ENCODE measurements at places on chromosomes 16 and 17.
A peak's percentile ranks its signal among the peaks of the same experiment; 100 is the strongest.

GRCh38 chr16:89960966-89961365 is 12.4 kb downstream of the DEF8 start:
- no peak overlapping the region for H3K4me3 ChIP-seq
- H3K27ac ChIP-seq, result no peak overlapping the region
- DNase-seq, result no peak

- no peak overlapping the region for H3K4me3 ChIP-seq
- no peaks in the 10 kb centered on the region for H3K36me3 ChIP-seq
- H3K27ac ChIP-seq, result peak overlapping the region; percentile 98
These were observed 12.9 kb downstream of the MXRA7 start for GRCh38 chr17:76697702-76698465.

GRCh38 chr17:36131421-36131820 is 27.8 kb downstream of the CCL4 start:
- no peaks in the 10 kb centered on the region for H3K36me3 ChIP-seq
- no peak overlapping the region for H3K4me3 ChIP-seq
- H3K27ac ChIP-seq, result no peak overlapping the region
- H3K4me1 ChIP-seq, result no peaks in the 10 kb centered on the region

DNA sequence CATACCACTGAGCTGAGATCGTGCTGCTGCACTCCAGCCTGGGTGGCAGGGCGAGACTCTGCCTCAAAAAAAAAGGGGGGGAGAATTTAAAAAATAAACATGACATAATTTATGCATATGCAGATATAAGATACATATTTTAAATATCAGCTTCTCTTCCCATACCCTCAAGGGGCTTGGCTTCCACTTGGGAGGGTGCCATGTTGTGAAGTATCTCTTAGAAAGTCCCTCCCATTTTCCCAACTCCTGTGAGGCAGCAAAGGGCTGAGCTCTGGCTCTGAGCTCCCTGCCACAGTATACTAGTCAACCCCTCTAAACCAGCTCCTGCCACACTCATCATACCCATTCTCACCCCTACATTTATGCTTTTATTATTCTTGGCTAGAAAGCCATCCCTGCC is 39.4 kb downstream of the MYH11 start:
- H3K4me3 ChIP-seq, result no peak overlapping the region
- H3K27ac ChIP-seq, result no peak overlapping the region
- no peaks in the 10 kb centered on the region for H3K4me1 ChIP-seq
- H3K27me3 ChIP-seq, result no peaks in the 10 kb centered on the region

- no peaks in the 10 kb centered on the region for H3K27me3 ChIP-seq
- H3K4me3 ChIP-seq, result no peak overlapping the region
- DNase-seq, result no peak
- H3K36me3 ChIP-seq, result no peaks in the 10 kb centered on the region
These were observed 33.2 kb upstream of the MEAK7 start for GRCh38 chr16:84537491-84538151.

GRCh38 chr17:55383771-55384642 is 37.6 kb downstream of the MMD start:
- no peaks in the 10 kb centered on the region for H3K36me3 ChIP-seq
- H3K27me3 ChIP-seq, result no peaks in the 10 kb centered on the region
- no peak overlapping the region for H3K4me3 ChIP-seq

GRCh38 chr17:49739641-49740271 is 24.2 kb downstream of the FAM117A start:
- H3K27me3 ChIP-seq, result no peaks in the 10 kb centered on the region
- H3K4me1 ChIP-seq, result no peaks in the 10 kb centered on the region

GRCh38 chr17:41814195-41814594 is 1.4 kb downstream of the FKBP10 start:
- H3K4me3 ChIP-seq, result no peak overlapping the region
- H3K27me3 ChIP-seq, result no peaks in the 10 kb centered on the region
- no peaks in the 10 kb centered on the region for H3K36me3 ChIP-seq
- DNase-seq, result no peak
- H3K27ac ChIP-seq, result no peak overlapping the region
- H3K4me1 ChIP-seq, result no peaks in the 10 kb centered on the region

- no peaks in the 10 kb centered on the region for H3K36me3 ChIP-seq
- H3K4me1 ChIP-seq, result peaks cover 9% of the 10 kb centered on the region
- H3K4me3 ChIP-seq, result no peak overlapping the region
- H3K27ac ChIP-seq, result peak overlapping the region; percentile 84
- no peak for DNase-seq
These were observed 164.0 kb upstream of the HS3ST3A1 start for GRCh38 chr17:13765701-13766100.

GRCh38 chr17:82178499-82179261 is 34.0 kb downstream of the CCDC57 start:
- H3K4me1 ChIP-seq, result no peaks in the 10 kb centered on the region
- no peak for DNase-seq
- H3K36me3 ChIP-seq, result no peaks in the 10 kb centered on the region
- no peaks in the 10 kb centered on the region for H3K27me3 ChIP-seq

- DNase-seq, result no peak
- H3K36me3 ChIP-seq, result no peaks in the 10 kb centered on the region
- no peaks in the 10 kb centered on the region for H3K4me1 ChIP-seq
- H3K27ac ChIP-seq, result no peak overlapping the region
- no peak overlapping the region for H3K4me3 ChIP-seq
These were observed 18.2 kb upstream of the KRT20 start for GRCh38 chr17:40903129-40903847.

DNA sequence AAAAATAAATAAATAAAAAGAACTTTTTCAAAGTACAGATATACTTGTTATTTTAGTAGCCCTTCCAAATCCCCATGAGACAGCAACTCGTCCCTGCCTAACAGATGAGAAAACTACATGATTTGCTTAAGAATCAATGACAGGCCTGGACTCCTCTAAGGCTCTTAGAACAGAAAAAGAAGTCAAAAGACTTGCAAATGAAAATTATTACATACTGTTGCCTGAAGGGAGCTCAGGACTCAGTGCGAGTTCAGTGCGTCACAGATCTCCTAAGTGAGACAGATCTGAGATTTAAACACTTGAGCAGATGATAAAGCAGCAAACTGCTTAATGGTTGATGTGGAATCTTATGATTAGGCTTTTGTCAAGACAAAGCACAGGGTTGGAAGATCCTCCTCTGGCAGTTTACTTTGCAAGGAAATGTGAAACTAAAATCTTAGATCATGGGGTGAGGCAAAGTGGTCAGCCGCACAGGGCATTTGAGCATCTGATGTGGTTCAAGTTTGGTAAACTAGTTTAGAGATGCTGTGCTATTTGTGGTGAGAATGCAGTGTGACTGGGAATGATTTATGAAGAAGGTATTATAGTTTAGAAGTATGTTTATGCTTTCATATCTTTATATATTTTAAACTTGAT is 138.1 kb downstream of the TRIM37 start:
- H3K27ac ChIP-seq, result no peak overlapping the region
- DNase-seq, result no peak

GRCh38 chr17:18954321-18954720 is 2.4 kb downstream of the SLC5A10 start:
- no peak for DNase-seq
- no peak overlapping the region for H3K27ac ChIP-seq
- H3K4me3 ChIP-seq, result no peak overlapping the region
- H3K4me1 ChIP-seq, result no peaks in the 10 kb centered on the region
- H3K27me3 ChIP-seq, result no peaks in the 10 kb centered on the region

DNA sequence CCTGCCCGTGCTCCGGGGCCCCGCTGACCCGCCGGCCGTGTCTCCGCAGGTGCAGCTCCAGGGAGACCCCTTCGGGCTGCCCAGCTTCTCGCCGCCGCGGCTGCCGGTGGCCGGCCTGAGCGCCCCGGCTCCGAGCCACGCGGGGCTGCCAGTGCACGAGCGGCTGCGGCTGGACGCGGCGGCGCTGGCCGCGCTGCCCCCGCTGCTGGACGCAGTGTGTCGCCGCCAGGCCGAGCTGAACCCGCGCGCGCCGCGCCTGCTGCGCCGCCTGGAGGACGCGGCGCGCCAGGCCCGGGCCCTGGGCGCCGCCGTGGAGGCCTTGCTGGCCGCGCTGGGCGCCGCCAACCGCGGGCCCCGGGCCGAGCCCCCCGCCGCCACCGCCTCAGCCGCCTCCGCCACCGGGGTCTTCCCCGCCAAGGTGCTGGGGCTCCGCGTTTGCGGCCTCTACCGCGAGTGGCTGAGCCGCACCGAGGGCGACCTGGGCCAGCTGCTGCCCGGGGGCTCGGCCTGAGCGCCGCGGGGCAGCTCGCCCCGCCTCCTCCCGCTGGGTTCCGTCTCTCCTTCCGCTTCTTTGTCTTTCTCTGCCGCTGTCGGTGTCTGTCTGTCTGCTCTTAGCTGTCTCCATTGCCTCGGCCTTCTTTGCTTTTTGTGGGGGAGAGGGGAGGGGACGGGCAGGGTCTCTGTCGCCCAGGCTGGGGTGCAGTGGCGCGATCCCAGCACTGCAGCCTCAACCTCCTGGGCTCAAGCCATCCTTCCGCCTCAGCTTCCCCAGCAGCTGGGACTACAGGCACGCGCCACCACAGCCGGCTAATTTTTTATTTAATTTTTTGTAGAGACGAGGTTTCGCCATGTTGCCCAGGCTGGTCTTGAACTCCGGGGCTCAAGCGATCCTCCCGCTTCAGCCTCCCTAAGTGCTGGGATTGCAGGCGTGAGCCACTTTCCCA is 5.9 kb downstream of the CTF1 start:
- DNase-seq, result no peak
- no peaks in the 10 kb centered on the region for H3K27me3 ChIP-seq
- no peaks in the 10 kb centered on the region for H3K36me3 ChIP-seq
- peak overlapping the region; percentile 86 for H3K27ac ChIP-seq

DNA sequence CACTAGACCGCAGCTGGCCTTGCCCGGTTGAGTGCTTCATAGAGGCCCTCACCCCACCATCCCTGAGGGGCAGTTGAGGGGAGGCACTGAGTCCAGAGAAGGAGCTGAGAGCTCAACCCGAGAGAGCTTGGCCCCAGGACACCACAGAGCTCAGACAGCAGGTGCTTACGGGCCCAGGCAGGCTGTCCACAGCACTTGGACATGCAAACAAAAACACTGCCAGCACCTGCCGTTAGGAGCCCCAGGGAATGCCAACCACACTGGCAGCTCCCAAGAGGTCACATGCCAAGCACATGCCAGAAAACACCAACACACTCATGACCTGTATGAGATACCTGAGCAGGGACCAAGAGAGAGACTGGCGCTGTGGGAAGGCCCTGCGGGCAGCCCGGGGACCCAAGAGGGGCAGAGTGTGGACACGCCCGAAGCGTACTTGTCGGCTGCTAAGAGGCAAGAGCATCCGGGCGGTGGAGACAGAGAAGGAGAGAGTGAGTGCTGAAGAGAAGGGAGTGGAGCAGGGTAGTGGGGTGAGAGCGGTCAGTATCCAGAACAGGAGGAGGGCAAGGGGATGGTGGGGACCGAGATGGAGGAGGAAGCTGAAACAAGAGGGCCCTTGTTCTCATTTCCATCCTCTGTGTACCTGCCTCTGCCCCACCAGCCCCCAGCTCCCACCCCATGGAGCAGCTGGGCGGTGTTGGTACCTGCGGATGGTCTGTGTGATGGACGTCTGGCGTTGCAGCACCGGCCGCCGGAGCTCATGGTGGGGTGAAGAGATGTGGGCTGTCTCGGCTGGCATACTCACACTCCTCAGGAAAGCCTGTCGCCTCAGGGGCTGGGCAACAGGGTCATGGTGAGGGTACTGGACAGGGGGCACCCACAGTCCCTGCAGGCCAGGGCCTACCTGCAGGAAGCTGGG is 8.2 kb downstream of the RHBDF1 start:
- H3K27me3 ChIP-seq, result no peaks in the 10 kb centered on the region
- no peak overlapping the region for H3K4me3 ChIP-seq
- H3K27ac ChIP-seq, result no peak overlapping the region
- no peak for DNase-seq
- H3K36me3 ChIP-seq, result peaks cover 59% of the 10 kb centered on the region

DNA sequence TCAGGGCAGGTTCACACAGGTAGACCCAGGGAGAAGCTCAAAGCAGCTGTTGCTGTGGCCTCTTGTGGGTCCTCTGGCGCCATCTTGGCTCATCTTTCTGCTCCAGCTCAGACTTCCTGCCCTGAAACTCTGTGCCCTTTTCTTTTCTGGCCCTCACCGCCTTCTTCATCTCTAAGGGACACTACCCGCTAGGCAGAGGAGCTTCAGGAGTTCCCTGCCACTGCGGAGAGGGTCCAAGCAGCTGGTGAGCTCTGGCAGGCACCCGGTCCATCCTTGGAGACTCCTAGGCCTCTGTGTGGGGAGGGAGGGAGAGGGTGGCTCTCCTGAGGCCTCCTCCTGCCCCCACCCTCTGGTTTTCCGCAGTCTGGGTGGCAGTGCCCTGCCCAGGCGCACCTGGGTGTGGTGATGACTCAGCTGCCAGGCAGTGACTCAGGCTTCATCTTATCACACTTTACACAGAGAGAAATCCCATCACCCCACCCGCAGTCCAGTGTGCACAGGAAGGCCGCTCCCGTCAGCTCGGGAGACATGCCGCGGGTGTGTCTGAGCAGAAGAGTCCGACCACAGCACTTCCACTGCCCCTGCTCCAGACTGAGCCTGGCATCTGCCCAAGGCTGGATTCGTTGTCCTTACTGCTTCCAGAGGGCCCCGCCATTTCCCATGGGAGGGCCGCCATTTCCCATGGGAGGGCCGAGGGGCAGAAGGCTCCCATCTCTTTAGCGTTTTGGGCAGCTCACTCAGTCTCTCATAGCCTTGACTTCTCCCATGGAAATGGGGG is 7.3 kb downstream of the NT5C start:
- no peaks in the 10 kb centered on the region for H3K27me3 ChIP-seq
- no peaks in the 10 kb centered on the region for H3K4me1 ChIP-seq
- peak overlapping the region; percentile 50 for H3K27ac ChIP-seq
- no peak overlapping the region for H3K4me3 ChIP-seq
- DNase-seq, result peak; percentile 78

GRCh38 chr16:74562117-74562516 is 44.8 kb downstream of the GLG1 start:
- H3K4me3 ChIP-seq, result no peak overlapping the region
- DNase-seq, result no peak
- H3K4me1 ChIP-seq, result no peaks in the 10 kb centered on the region
- H3K36me3 ChIP-seq, result no peaks in the 10 kb centered on the region

- DNase-seq, result no peak
- peak overlapping the region; percentile 88 for H3K27ac ChIP-seq
- H3K27me3 ChIP-seq, result no peaks in the 10 kb centered on the region
- no peaks in the 10 kb centered on the region for H3K36me3 ChIP-seq
These were observed 117.3 kb upstream of the CORO6 start for GRCh38 chr17:29740017-29740416.

GRCh38 chr16:17343728-17344127 is 127.0 kb downstream of the XYLT1 start:
- no peak for DNase-seq
- no peaks in the 10 kb centered on the region for H3K36me3 ChIP-seq
- no peak overlapping the region for H3K4me3 ChIP-seq
- H3K27me3 ChIP-seq, result no peaks in the 10 kb centered on the region
- H3K27ac ChIP-seq, result peak overlapping the region; percentile 90

GRCh38 chr17:64146418-64147109 is 16.6 kb upstream of the ERN1 start:
- H3K27ac ChIP-seq, result peak overlapping the region; percentile 97
- peak overlapping the region; percentile 83 for H3K4me3 ChIP-seq
- no peaks in the 10 kb centered on the region for H3K4me1 ChIP-seq
- no peaks in the 10 kb centered on the region for H3K27me3 ChIP-seq

- H3K4me3 ChIP-seq, result no peak overlapping the region
- no peak for DNase-seq
- no peak overlapping the region for H3K27ac ChIP-seq
These were observed 7.2 kb downstream of the CDK3 start for GRCh38 chr17:76007850-76008165.

Measured in right atrium auricular region (tissue), 2 donors.